NCI-H1048 (cell line): ENCODE measurements at places on chromosomes 3 and 15.
A peak's percentile ranks its signal among the peaks of the same experiment; 100 is the strongest.

DNA sequence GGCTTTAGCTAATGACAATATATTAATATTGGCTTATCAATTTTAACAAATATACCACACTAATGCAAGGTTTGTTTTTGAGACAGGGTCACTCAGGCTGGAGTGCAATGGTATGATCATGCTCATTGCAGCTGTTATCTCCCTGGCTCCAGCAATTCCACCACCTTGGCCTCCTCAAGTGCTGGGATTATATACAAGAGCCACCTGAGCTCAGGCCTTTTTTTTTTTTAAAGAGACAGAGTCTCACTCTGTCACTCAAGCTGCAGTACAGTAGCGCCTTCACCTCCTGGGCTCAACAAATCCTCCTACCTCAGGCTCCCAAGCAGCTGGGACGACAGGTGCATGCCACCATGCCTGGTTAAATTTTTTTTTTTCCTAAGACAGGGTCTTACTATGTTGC is 11.7 kb downstream of the DLG1 start:
- DNase-seq, result no peak

DNA sequence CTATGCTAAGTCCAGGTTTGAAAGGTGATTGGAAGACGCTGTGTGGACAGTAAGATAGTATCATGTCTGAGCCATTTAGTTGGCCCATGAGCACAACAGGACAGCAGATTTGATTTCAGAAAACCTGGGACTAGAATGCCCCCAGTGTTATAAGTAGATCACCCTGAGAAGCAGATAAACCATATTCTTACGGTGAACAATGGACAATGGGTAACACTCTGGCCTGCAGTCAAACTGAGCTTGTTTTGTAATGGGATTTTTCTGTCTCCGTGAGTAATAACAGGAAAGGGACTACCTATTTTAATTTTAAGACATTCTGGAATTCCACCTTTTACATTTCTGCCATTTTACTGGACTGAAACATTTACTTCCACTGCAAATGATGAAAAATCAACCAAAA is 71.5 kb downstream of the LDHAL6B start:
- no peak for DNase-seq

DNA sequence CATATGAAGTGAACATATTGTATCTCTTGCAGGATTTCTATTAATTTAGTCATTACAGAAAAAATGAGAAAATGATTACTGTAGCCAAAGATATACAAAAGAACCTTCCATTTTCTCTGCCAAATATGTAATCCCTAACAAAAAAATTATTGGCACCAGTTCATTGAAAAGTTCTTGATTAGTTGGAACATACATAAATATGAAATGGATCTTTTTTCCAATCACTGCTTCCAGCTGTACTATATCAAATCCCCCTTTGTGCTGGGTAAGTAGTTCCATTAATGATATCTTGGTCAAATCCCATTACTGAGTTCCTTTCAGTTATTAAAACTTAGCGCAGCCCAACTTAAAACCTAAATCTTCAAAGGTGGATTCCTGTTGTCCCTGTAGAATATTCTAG is 263.8 kb downstream of the SLC9A9 start:
- no peak for DNase-seq

DNA sequence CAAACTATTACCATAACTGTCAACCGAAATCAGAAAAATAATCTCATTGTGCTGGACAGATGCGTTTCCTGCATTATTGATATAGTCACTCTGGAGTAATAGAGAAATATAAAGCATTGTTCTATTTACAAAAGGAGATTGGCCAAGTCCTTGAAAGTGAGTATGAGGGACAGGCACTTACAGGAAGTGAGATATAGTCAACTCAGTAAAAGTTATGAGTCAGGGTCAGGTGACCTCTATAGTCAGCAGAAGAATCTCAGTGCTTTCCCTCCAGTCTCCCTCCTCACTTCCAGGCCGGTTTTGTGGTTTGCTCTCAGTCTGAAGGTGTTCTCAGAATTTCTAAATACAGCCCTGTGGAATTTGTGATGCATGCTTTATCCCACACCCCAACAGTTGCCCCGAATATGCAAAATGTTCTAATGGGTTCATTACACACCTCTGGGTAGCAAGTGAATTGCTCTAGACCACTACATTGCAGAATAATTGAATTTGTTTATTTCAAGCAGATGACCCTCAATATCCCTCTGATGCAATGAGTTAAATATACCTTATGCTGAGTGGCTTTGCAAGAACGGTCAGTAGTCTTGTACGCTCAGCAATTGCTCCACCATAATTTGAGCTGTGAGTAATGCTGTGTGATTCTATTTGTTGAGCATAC is 787.7 kb downstream of the MCTP2 start:
- DNase-seq, result no peak

DNA sequence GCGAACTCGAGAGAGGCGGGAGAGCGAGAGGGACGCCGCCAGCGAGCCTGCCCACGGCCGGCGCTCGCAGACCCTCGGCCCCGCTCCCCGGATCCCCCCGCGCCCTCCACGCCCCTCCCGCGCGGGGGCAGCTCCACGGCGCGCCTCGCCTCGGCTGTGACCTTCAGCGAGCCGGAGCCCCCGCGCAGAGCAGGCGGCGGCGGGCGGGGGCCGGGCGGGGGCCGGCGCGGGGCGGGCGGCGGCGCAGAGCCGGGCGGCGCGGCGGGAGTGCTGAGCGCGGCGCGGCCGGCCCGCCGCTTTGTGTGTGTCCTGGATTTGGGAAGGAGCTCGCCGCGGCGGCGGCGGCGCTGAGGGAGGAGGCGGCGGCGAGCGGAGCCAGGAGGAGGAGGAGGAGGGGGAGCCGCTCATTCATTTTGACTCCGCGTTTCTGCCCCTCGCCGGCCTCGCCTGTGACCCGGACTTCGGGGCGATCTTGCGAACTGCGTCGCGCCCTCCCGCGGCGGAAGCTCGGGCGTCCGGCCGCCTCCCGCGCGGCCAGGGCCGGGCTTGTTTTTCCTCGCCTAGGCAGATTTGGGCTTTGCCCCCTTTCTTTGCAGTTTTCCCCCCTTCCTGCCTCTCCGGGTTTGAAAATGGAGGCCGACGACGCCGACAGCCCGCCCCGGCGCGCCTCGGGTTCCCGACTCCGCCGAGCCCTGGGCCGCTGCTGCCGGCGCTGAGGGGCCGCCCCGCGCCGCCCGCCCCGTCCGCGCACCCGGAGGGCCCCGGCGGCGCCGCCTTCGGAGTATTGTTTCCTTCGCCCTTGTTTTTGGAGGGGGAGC is 524 bp downstream of the IGF1R start:
- no peak for DNase-seq

DNA sequence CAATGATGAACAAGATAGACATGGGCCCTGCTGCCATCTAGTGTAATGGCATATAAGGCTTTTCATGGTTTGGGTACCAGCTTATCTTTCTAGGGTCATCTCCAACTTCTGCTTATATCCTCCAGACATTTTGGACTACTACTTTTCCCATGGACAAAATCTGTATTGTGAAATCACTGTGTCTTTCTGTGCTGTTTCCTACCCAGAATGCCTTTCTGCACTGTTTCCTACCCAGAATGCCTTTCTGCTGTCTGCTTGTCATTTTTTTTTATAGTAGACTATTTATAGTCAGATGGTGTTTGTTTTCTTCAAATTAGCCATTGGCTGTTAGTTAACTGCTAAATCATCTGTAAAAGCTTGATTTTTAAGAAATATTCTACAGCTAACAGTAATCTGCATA is 20.1 kb downstream of the VPS8 start:
- DNase-seq, result no peak

DNA sequence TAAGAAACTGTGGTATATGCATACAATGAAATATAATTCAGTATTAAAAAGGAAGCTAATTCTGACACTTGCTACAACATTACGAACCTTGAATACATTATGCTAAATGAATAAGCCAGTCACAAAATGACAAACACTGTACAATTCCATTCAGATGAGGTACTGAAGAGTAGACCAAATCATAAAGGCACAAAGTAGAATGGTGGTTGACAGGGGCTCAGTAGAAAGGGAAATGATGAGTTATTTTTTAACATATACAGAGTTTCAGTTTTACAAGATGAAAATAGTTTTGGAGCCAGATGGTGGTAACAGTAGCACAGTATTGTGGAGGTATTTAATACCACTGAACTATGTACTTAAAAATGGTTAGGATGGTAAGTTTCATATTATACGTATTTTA is 254.6 kb upstream of the RBMS3 start:
- no peak for DNase-seq

GRCh38 chr15:90954712-90955623 is at the start of gene RCCD1:
TSS of gene RCCD1 (plus strand) at chr15:90954884. CDS start at chr15:90956735, 1,851 bp downstream.
- peak; percentile 85 for DNase-seq

DNA sequence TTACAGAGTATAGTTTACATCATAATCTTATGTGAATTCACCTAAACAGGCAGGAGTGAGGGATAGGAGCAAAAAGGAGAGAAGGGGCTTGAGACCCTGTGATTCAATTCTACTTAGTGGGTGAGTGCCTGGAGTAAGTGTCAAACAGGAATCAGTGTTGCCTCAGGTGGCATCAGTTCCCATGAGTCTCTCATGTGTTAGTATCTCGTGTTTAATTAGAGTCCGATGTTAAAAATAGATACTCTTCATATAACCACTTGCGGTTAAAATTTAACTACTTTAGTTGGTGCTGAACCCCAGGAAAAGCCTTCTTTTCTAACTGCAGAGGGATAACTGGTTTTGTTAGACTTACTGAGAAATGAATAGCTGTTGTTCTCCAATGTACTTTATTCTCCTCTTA is 251.5 kb downstream of the SUCLG2 start:
- DNase-seq, result no peak

GRCh38 chr15:101625184-101625583 is 27.0 kb downstream of the TM2D3 start:
- no peak for DNase-seq

- no peak for DNase-seq
Measured at GRCh38 chr15:84143753-84144314, 91.7 kb upstream of the GOLGA6L4 start.

DNA sequence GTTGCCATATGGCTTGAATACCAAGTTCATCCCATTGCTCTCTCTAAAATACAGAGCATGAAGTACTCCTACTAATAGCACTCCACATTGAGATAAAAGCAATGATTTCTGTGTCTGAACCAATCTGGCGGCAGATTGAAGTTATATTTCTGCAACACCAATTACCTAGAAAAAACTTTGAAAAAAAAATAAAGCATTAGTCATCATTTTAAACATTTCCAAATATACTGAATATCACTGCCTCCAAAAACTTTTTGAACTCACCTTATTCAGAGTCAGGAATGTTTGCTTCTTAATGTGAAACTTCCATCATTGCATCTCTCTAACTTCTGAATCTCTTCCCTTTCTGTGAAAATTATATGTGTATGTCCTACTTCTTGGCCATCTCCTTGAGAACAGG is 540.5 kb downstream of the GRM7 start:
- no peak for DNase-seq

GRCh38 chr15:81311752-81312464 is 12.0 kb downstream of the STARD5 start:
- no peak for DNase-seq

GRCh38 chr3:55341502-55342031 is 145.5 kb downstream of the WNT5A start:
- DNase-seq, result no peak

DNA sequence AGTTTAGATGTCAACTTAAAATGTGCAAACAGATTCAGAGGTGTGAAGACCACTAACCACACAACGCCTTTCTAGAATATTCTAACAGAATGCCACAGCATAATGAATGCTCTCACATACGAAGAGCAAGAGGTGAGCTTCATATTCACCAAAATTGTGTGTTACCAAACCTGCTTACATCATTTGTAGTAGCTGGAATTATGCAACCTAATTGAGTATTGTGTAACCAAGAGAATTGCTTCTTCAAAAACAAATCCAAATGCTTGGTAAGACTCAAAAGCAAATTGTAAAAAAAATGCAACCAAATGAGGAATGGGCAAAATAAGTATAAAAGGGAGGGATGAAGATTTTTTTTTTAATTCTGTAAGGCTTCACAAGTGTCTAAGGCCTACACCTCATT is 160.7 kb downstream of the TAFA4 start:
- DNase-seq, result no peak

GRCh38 chr3:188106006-188106405 is 48.0 kb upstream of the LPP start:
- DNase-seq, result no peak

GRCh38 chr3:112345681-112346080 is 12.7 kb downstream of the CD200 start:
- no peak for DNase-seq

DNA sequence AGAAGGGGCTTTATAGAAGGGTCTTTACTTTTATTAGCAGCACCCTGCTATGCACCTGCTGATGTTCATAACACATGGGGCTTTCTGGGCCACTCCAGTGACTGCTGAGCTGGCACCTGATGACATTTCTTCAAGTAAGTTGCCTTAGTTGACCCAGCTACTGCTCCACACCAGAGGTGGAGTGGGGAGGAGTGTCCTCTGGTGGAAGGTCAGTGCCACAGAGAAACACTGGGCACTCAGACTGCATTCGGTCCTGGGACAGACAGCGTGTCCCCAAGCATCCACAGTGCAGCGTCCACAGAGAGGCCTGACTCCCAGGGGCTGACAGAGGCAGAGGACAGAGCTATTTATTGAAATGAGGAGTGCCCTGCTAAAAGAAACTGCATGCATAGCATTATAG is 74.9 kb upstream of the NSMCE3 start:
- no peak for DNase-seq

DNA sequence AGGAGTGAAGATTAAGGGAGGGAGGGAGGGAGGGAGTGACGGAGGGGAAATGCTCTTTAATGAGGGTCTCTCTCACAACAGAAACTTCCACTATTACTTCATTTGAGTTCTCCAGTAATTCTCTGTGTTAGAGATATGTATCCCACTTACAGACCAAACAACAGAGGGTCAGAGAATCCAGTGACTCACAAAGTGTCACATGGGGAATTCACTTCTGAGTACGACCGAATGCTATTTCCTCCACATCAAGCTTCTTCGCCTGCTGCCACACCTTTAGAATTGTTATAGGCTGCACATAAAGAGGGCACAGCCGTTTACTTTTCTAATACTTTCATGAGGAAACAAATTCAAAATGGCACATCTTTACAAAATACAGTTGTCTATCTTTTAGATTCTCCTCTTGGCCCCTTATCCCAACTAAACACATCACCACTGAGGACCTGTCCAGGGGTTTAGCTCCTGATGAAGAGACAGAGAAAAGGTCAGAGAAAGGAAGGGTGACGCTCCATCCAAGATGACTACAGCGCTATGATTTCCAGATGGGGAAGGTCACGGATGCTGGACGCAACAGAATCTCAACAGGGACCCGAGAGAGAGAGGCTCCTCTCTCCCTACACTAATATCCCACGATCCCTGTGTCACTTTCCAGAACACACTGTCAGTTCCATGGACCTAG is 119.0 kb downstream of the XXYLT1 start:
- DNase-seq, result no peak

GRCh38 chr3:72451841-72452240 is 396.4 kb downstream of the SHQ1 start:
- no peak for DNase-seq

DNA sequence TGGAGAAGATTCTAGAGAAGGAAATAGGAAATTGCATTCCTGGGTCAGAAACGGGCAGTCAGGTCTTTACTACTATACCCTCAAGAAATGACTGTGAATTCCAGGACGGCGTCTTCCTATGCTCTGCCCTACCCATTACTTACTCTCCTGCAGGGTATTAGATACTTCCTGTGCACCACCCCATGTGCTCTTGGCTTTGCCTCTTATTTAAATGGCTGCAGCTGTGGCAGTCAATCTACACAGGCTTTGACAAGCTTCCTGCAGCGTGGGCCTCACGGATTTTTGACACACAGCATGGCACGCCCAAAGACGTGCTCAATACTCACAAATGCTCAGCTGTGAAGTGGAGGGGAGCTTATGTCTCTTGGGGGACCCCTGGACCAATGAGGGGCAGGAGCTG is 206.1 kb downstream of the SV2B start:
- no peak for DNase-seq

GRCh38 chr15:78726870-78727551 is 84.3 kb downstream of the ADAMTS7 start:
- peak; percentile 73 for DNase-seq
